ENCODE measurements at places on chromosomes 6 and 20.

DNA sequence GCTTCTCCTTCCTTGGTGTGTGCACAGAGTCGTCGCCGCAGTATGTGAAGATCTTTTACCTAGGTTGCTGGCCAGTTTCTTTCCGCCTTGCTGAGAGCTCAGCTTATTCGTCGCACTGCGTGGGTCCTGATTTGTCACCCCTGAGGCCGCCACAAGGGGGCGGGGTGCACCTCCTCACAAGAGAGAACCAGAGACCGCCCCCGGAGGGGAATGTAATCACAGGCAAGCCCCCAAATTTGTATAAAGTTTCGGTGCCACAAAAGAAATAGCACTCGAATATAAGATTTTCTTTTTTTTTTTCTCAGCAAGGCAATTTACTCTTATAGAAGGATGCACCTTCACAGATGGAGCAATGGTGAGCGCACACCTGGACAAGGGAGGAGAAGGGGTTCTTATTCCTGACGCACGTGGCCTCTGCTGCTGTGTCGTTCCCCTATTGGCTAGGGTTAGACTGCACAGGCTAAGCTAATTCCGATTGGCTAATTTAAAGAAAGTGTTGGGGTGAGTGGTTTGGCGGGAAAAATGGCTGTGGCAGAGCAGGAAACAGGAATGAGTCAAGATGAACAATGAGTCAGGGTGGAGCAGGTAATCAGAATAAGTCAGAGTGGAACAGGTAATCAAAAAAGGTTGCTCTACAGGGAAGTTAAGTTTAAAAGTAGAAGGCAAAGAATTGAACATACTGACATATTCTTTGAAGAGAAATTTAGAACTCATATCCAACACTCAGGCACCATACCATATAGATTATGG lies 19.5 kb downstream of the NCOA3 start:
- H3K4me3 ChIP-seq: no peak overlapping the region
- no peak for DNase-seq
- peaks cover 15% of the 10 kb centered on the region for H3K4me1 ChIP-seq
- peak overlapping the region; percentile 3 for H3K27ac ChIP-seq

- H3K4me1 ChIP-seq: no peaks in the 10 kb centered on the region
- H3K27me3 ChIP-seq: no peaks in the 10 kb centered on the region
- no peak overlapping the region for H3K27ac ChIP-seq
- DNase-seq: no peak
- no peak overlapping the region for H3K4me3 ChIP-seq
- H3K36me3 ChIP-seq: no peaks in the 10 kb centered on the region
These were observed 13.5 kb downstream of the HAO1 start for GRCh38 chr20:7926767-7927166.

GRCh38 chr6:40986921-40987819 lies 51.9 kb downstream of the UNC5CL start:
- no peak for DNase-seq
- H3K4me1 ChIP-seq: no peaks in the 10 kb centered on the region
- no peak overlapping the region for H3K4me3 ChIP-seq
- H3K27me3 ChIP-seq: peaks cover 52% of the 10 kb centered on the region

- H3K4me1 ChIP-seq: no peaks in the 10 kb centered on the region
- H3K27ac ChIP-seq: no peak overlapping the region
- H3K36me3 ChIP-seq: no peaks in the 10 kb centered on the region
- peak; percentile 12 for DNase-seq
- no peak overlapping the region for H3K4me3 ChIP-seq
- H3K27me3 ChIP-seq: no peaks in the 10 kb centered on the region
These were observed 34.8 kb downstream of the PSMG4 start for GRCh38 chr6:3293271-3294155.

- H3K4me3 ChIP-seq: no peak overlapping the region
- no peaks in the 10 kb centered on the region for H3K36me3 ChIP-seq
- H3K4me1 ChIP-seq: no peaks in the 10 kb centered on the region
- H3K27ac ChIP-seq: no peak overlapping the region
These were observed 36.2 kb upstream of the RGS17 start for GRCh38 chr6:153167061-153167891.

DNA sequence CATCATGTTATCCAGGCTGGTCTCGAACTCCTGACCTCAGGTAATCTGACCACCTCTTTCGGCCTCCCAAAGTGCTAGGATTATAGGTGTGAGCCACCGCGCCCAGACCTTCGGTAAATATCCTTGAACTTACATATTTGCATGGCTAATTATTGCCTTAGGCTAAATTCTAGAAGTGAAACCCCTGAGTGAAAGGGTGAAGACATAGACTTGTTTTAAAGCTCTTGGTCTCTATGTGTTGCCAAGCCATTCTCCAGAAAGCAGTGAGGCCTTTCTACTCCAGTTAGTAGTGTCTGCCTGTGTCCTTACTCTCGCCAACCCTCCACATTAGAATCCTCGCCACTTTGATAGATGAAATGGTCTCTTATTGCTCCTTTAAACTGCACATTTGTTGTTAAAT lies 2.6 kb upstream of the NOTCH4 start:
- DNase-seq: no peak
- H3K27me3 ChIP-seq: peaks cover 14% of the 10 kb centered on the region
- no peaks in the 10 kb centered on the region for H3K36me3 ChIP-seq
- no peak overlapping the region for H3K27ac ChIP-seq

DNA sequence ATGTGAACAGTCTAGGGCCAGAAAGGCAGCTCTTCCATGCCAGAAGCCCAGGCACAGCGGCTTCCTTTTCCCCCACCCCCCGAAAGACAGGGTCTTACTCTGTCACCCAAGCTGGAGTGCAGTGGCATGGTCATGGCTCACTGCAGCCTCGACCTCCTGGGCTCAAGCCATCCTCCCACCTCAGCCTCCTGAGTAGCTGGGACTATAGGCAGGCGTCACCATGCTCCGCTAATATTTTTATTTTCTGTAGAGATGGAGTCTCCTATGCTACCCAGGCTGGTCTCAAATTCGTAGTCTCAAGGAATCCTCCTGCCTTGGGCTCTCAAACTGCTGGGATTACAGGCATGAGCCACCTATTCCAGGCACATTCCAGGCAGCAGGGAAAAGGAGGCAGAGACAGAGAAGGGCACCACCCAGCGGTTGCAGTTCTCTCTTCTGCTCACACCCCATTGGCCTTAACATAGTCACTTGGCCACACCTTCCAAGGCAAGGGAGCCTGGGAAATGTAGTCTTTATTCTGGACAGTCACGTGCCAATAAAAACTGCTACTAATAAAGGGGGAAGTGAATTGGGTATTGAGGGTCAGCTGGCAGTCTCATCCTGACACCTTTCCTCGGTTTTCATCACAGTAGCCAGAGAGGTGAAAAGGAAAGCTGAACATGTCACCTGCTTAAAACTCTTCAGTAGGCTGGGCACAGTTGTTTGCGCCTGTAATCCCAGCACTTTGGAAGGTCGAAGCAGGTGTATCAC lies 205.9 kb downstream of the ZMYND8 start:
- no peaks in the 10 kb centered on the region for H3K4me1 ChIP-seq
- peak; percentile 44 for DNase-seq
- H3K27me3 ChIP-seq: peaks cover 16% of the 10 kb centered on the region
- H3K4me3 ChIP-seq: no peak overlapping the region
- no peak overlapping the region for H3K27ac ChIP-seq

DNA sequence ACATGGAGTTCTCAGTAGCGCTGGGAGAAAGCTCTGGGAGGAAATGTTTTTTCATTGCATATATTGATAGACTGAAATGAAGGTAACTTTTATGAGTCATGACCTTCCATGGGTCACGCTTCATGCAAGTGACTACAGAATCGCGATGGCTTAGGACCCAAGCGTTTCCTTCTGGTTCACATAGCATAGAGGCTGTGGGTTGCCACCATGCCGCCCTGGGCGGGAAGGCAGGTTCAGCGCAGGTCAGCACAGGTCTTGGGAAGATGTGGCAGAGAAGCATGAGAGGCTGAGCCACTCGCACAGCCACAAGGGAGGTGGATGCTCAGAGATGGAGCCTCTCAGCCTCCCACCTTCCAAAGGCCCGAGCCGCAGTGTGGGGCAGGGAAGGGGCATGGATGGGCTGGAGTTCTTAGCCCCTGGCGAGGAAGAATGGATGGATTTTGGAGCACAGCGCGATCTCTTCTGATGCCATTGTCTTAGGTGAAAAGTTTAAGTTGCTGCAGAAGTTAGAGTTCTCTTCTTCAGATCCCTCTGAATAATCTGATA lies 219.5 kb downstream of the SMOC2 start:
- no peak overlapping the region for H3K27ac ChIP-seq
- no peaks in the 10 kb centered on the region for H3K36me3 ChIP-seq
- DNase-seq: no peak
- H3K4me1 ChIP-seq: no peaks in the 10 kb centered on the region

GRCh38 chr6:124446961-124447360 lies 515.3 kb upstream of the RNF217 start:
- no peak for DNase-seq
- H3K36me3 ChIP-seq: no peaks in the 10 kb centered on the region
- H3K27ac ChIP-seq: no peak overlapping the region
- no peaks in the 10 kb centered on the region for H3K27me3 ChIP-seq
- H3K4me3 ChIP-seq: no peak overlapping the region

DNA sequence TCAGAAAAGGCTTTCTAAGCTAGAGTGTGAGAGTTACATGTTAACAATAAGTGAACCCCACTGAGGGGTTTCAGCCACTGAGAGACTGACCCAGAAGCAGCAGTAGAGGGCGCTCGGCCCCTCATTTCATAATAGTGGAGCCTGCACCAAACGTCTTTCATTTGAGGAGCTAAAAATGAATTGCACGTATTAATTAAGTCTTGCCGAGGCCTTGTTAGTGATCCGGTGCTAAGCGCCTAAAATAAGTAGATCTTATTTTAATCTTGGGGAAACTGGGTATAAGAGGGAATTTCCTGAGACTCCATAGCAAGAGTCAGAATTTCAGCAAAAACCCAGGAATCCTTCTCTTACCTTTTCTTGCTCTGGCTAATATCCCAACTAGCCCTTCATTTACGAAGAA lies 209.7 kb downstream of the FARS2 start:
- DNase-seq: peak; percentile 83
- H3K36me3 ChIP-seq: no peaks in the 10 kb centered on the region
- peaks cover 5% of the 10 kb centered on the region for H3K4me1 ChIP-seq
- H3K4me3 ChIP-seq: no peak overlapping the region

DNA sequence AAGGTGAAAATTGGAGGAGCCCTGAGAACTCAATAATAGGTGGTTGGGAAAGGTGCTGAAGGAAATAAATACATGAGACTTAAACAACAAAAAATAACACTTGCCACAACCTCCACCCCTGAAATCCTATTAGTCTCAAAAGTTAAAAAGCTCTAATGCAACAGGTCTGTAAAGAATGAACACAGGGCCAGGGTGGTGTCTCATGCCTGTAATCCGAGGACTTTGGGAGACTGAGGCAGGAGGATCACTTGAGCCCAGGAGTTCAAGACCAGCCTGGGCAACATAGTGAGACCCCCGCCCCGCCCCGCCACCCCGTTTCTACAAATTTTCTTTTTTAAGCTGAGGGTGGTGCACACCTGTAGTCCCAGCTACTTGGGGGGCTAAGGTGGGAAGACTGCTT lies 1.1 kb upstream of the ZKSCAN8 start:
- no peak for DNase-seq
- peaks cover 75% of the 10 kb centered on the region for H3K4me1 ChIP-seq
- no peaks in the 10 kb centered on the region for H3K27me3 ChIP-seq
- peak overlapping the region; percentile 87 for H3K4me3 ChIP-seq

GRCh38 chr20:43023836-43024235 lies 165.9 kb downstream of the PTPRT start:
- H3K4me1 ChIP-seq: no peaks in the 10 kb centered on the region
- no peaks in the 10 kb centered on the region for H3K36me3 ChIP-seq
- no peaks in the 10 kb centered on the region for H3K27me3 ChIP-seq
- H3K27ac ChIP-seq: no peak overlapping the region
- DNase-seq: no peak
- no peak overlapping the region for H3K4me3 ChIP-seq

DNA sequence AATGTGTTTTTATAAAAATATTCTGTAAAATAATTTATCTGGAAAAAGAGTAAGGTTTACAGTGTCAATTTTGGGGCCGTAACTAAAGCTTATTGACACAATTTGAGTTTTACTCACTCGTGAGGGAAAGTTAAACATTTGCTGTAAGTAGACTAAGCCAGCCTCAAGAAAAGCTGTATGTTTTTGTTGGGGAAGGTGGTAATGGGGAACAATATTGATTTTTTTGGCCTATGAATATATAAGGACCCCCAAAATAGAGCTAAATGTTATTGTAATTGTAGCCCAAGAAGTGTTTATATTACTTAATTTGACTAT lies 1.4 kb downstream of the SENP6 start:
- peaks cover 23% of the 10 kb centered on the region for H3K36me3 ChIP-seq
- peak overlapping the region; percentile 94 for H3K27ac ChIP-seq
- H3K27me3 ChIP-seq: no peaks in the 10 kb centered on the region
- H3K4me1 ChIP-seq: peaks cover 57% of the 10 kb centered on the region
- peak overlapping the region; percentile 97 for H3K4me3 ChIP-seq
- DNase-seq: no peak

GRCh38 chr6:157713451-157714152 lies 109.4 kb upstream of the SNX9 start:
- H3K36me3 ChIP-seq: no peaks in the 10 kb centered on the region
- no peak overlapping the region for H3K4me3 ChIP-seq
- peaks cover 30% of the 10 kb centered on the region for H3K27me3 ChIP-seq
- H3K4me1 ChIP-seq: no peaks in the 10 kb centered on the region
- no peak overlapping the region for H3K27ac ChIP-seq

DNA sequence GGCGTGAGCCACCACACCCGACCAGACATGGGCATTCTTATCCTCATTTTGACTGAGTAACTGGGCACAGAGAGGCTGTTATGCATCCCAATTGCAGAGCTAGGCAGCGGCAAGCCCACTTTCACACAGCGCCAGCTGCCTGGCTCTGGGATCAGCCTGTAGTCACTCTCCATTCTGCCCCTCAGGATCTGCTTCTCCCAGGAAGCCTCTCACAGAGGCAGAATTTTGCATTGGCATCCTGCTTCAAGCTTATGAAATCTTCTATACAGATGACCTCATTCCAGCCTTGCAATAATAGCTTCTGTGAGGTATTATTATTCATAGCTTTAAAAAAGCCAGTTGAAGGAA lies 37.0 kb upstream of the IER3 start:
- H3K4me3 ChIP-seq: no peak overlapping the region
- H3K4me1 ChIP-seq: peaks cover 78% of the 10 kb centered on the region
- H3K36me3 ChIP-seq: peaks cover 5% of the 10 kb centered on the region
- H3K27ac ChIP-seq: no peak overlapping the region
- no peak for DNase-seq

DNA sequence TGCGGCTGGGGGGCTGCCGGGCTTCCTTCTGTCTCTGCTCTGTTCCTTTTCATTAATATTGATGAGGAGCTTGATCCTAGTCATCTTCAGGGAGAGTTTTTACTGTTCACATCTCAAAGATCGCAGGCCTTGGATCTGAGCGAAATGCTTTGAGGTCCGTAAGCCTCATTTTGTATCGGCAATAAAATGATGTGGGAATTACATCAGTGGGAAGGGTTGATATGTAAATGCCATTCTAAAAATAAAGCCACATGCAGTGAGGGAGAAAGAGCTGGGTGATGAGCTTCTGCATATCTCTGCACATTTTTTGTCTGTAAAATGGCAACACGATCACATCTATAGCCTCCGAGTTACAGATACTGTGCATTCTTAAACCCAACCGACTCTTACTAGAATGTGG lies 24.9 kb downstream of the CDH26 start:
- no peak overlapping the region for H3K27ac ChIP-seq
- no peak overlapping the region for H3K4me3 ChIP-seq
- no peak for DNase-seq
- no peaks in the 10 kb centered on the region for H3K36me3 ChIP-seq

GRCh38 chr6:17454316-17455005 lies 61.1 kb downstream of the CAP2 start:
- DNase-seq: no peak
- no peaks in the 10 kb centered on the region for H3K27me3 ChIP-seq
- H3K4me3 ChIP-seq: no peak overlapping the region
- H3K4me1 ChIP-seq: no peaks in the 10 kb centered on the region
- no peaks in the 10 kb centered on the region for H3K36me3 ChIP-seq
- H3K27ac ChIP-seq: no peak overlapping the region

Measured in activated naive CD4-positive, alpha-beta T cell treated with anti-CD3 and anti-CD28 coated beads, Interleukin-2, amount 10 ng/mL, durations not matched to agents 7 days and 5 days (primary cell).